ENCODE measurements at places on chromosomes 7 and 10.

GRCh38 chr7:42674541-42674940 is 237.3 kb downstream of the C7orf25 start:
- no peak for DNase-seq

- no peak for DNase-seq
Observed at GRCh38 chr10:71782221-71782916, 9.0 kb upstream of the VSIR start.

DNA sequence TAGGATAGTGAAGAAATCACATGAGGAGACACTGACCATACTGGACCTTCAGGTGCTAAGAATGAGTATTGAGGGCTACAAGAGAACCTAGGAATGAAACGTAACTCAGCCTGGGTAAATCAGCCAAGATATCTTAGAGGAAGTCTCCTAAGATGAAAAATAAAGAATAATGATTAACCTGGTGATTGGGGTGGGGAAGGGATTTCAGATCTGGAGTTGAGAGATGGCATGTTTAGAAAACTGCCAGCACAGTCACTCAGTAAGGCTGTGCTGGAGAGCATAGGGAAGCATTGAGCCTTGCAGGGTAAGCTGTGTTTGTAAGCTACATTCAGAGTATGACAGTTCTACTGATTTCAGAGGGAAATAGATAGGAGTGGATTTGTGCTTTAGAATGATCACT is 1.9 kb upstream of the MALRD1 start:
- no peak for DNase-seq

- DNase-seq: no peak
Observed at GRCh38 chr7:135616136-135616535, 46.2 kb upstream of the STMP1 start.

- no peak for DNase-seq
Observed at GRCh38 chr10:110221044-110221720, 13.8 kb downstream of the MXI1 start.

DNA sequence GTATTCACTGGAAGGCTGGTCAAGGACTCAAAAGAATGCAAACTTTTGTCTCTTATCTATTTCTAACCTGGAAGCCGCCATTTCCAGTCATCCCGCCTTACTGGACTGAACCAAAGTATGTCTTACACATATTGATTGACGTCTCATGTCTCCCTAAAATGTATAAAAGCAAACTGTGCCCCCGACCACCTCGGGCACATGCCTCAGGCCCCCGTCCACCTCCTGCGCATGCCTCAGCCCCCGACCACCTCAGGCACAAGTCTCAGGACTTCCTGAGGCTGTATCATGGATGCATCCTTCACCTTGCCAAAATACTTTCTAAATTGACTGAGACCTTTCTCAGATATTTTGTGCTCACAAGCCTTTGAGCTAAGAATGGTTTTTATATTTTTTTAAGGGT is 148.6 kb downstream of the PTPRN2 start:
- DNase-seq: no peak

DNA sequence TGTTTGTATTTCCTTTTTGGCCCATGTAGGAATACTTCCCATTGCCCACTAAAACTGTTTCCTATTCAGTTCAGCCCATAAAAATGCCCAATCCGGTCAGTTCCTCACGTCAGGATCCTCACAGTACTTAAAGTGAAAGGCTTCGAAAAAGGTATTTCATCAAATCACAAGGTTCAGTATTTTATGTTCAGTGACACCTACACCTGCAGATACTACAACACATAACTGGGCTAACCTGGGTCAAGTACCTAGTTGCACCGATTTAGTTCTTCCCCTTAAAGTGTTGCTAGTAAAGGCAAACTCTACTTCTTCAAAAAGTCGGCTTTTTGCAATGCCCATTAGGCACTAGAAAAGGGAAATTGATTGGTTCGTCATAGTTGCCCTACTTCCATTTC is 1.1 kb downstream of the SNX13 start:
- DNase-seq: peak; percentile 46

DNA sequence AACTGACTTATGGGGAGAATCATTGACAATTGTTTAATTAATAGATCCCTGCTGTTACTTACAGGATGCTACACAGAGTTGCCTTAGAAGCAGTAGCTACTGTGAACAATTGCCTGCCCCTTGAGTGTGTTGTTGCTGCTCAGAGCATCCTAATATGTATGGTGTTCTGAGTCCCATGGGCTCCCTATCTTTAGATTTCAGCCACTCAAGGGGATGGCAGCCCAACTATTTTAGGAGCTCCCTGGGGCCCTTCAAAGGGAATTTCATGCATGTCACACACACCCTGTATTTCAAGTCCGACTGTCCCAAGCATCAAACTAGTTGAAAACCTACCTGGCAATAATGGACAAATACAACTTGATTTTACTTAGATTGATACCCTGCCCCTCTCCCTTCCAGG is 111.2 kb downstream of the NOC3L start:
- no peak for DNase-seq

DNA sequence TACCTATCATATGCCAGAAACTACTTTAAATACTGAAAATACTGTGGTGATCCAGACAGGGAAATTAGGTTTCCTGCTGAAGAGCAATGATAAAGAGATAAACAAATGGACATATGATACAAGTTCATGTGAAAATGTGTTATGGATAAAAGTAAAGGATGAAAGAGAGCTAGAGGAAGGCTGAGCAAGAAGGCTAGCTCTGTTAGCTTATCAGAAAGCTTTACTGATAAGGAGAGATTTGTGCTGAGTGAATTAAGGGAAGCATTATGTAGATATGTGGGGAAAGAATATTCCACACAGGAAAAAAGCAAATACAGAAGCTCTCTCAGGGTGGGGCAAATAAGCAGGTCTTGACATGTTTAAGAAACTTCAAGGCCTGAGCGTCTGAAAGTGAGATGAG is 308.4 kb downstream of the HDAC9 start:
- DNase-seq: no peak

GRCh38 chr7:55457801-55458200 is 92.7 kb downstream of the LANCL2 start:
- no peak for DNase-seq

DNA sequence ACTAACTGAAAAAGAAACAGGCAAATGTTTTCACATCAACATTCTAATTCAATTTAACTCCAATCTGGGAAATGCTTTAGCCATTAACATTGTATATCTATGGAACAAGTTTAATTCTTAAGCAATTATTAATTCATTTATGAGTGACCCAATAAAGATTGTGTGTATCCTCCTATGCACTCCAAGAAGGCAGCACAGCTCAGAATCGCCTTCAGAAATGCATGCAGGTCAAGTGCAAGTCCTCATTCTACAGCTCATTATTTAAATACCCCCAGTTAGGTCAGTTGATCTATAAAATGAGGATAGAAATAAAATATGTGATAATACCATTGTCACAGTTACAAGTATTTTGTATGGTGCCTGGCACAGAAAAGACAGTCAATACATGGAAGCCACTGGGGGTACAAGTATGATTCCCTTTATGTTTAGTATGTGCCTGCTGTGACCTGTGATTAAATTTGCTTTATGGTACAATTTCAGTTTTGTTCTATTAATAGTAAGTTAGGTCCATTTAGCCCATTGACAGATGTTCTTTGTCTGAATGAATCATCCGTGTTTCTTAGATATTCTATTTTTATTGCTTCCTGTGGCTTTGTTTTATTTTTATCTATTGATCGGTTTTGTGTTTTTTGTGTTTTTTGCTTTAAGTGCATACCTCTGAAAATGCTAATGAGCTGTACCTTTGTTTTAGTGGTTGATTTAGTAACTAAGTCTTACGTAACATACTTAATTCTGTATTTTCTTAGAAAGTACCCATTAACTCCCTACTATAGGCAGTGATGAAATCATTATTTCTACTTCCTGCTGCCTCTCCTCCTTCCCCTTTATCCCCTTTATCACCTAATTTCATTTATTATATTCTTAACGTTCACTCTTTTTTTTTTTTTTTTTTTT is 42.8 kb downstream of the CPXM2 start:
- no peak for DNase-seq

DNA sequence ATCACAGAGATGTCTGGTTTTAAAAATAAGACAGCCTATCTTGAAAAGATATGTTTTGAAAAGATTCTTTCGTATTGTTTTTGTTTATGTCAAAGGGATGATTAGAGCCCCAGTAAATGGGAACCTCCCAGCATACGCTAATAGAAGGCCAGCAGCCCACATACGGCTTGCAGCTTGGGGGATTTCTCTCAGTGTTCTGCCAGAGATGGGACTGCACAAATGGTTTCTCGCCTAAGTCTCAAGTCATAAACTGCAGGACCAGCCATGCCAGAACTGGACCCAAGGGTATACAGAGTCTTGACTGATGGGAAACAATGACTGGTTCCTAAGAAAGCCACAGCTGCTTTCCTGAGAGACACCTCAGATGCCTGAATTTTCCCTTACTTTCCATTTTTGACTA is 306.9 kb upstream of the DGKB start:
- no peak for DNase-seq

GRCh38 chr10:11877591-11877905 is 54.4 kb downstream of the PROSER2 start:
- DNase-seq: no peak

- no peak for DNase-seq
Observed at GRCh38 chr7:102261451-102261850, 25.2 kb upstream of the SH2B2 start.

DNA sequence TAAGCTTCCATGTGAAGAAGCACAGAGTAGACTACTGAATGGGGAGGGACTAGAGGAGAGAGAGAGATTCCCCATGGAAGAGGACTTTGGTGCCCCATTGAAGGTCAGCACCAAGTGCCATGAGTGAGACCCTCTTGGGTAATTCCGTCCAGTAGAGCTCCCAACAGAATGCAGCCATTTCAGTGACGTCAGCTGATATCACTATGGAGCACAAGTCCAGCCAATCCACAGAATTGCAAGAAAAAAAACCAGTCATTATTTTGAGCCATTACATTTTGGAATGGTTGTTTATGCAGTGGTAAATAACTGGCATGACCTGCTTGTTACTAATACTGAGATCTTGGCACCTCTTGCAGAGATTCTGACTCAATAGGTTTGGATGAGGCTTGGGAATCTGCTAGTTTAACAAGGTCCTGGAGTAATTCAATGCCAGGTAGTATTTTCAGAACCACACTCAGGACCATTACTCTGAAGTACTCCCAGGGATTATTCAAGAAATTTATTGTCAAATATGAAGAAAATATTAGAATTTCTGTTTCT is 52.6 kb upstream of the SP8 start:
- DNase-seq: no peak

DNA sequence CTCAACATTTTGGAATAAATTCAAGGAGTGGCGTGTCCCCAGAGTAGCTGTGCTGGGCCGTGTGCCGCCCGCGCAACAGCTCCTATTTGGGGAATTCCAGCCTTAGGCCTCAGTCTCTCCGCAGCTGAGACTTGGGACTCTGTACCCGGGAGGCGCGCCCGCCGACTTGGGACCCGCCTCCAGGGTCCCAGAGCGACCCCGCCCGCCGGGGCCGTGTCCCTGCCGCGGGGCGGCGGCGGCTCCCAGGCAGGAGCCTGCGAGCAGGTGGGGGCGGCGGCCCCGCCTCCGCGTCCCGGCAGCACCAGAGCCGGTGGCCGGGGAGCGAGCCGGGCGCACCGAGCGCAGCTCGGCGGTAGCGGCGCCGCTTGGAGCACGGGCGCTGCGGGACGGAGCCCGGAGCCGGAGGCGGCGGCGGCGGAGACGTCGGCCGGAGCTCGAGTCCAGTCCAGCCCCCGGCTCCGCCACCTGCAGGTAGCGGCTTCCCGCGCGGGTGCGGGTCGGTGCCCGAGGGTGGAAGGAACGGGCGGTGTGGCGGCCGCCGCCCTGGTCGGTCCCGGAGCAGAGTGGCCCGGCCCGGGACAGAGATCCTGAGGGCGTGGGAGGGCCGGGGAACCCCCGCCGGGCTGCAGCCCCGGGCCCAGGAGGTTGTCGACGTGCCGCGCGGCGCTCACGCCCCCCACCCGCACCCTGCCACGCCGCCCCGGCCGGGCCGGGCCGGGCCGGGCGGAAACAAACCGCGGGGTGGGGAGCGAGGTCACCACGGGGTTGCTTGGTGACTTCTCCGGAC is at the start of gene WIPF3:
TSS of gene WIPF3 (plus strand) at position 301 of the 787 bp plus-strand sequence. CDS start 28,217 bp downstream, outside the sequence.
- no peak for DNase-seq

DNA sequence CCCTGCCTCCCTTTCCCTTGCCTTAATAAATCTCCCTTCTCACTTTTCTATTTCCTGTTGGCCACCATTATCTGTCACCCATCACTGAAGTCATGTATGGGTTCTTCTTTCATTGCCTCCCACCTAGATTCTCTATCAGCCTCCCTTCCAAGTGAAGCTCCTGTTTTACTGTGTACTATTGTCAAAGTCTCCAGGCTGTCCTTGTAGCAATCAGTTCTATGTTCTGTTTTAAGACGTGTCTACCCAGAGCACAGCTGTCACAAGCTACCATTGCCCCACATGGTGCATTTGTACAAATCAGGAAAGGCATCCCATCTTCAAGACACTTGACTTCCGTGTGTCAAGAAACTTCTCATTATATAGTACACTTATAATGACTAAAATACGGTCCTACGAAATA is 39.7 kb upstream of the ABCB5 start:
- no peak for DNase-seq
